Pancreas (tissue), 10 donors: ENCODE measurements at places on chromosomes 2 and 18. TPM values are rescaled to one million over a fixed set of nuclear protein-coding genes. Genes with fewer than 3 reads are reported as not detected.

- no peak for DNase-seq
These were observed 30.3 kb downstream of the TANC1 start for GRCh38 chr2:158998551-158999248.

GRCh38 chr2:234680688-234681619 lies 184.1 kb upstream of the ARL4C start:
- no peak for DNase-seq

DNA sequence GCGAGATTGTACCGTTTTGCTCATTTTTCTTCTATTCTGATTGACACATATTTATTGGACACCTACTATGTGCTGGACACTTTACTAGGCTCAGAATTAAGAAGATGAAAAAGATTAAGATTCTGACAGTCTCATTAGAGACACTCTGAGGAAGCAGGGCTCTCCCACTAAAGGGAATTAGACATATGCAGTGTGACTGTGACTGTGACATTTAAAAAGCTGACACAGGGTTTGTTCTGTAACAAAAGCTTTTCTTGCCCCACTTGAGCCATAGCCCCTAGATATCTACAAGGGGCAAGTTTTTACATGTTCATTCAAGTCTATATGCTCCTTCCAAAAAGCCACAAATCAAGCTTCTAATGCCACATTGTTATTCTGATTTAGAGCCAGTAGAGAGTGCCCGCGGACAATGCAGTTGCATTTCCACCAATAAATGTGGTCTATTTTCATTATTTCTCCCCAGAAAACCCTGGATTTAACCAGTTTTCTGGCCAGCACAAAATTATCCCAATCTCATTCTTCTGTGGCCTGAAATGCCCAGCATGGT lies 9.8 kb downstream of the ARHGAP25 start:
- no peak for DNase-seq

DNA sequence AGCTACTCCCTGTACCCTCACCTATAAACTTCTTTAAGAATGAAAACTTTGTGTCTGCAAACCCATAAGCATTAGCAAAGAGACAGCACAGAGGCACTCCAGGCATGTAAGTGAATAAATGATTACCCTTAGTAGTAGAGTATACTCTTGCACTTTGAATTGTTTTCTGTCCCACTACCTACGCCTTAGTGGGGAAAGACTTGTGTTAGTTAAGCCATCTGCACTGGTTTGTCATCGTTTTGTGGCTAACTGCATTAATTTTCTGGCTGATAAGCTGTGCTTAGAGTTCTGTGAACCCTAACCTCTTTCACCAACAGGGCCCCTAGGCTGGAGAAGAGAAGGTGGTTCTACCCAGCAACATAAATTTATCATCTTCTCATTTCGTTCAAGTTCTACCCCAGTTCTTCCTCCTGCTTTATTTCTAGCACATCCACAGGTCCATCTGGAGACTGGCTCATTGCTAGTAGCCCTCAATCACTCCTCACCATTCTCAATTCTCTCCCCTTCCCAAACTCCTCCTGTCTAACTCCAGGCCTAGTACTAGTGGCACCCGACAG lies 710 bp downstream of the LMAN2L start:
- no peak for DNase-seq

The TEX44 gene
- not detected for total RNA-seq

- DNase-seq = no peak
These were observed 23.3 kb downstream of the SPATS2L start for GRCh38 chr2:200329798-200330197.

- no peak for DNase-seq
These were observed 33.1 kb upstream of the MBP start for GRCh38 chr18:77165503-77166188.

DNA sequence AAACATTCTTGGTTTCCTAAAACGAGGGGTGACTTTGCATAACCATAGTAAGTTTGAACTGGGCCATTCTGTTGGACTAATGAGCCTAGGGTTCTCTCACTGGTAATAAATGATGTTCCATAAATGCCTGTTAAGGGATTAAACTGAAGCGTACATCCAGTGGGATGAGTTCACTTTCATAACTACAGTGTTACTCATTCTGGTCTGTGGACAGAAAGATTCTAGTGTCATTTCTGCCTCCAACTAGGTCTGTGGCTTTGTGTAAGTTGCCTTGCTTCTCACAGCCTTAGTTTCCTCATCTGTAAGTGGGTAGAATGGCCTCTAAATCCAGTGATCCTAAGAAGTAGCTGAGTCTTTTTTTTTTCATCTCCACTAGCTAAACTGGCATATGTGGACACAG lies 1860.6 kb upstream of the PIK3C3 start:
- DNase-seq = no peak

The SANBR gene
- 3.9 TPM for total RNA-seq

DNA sequence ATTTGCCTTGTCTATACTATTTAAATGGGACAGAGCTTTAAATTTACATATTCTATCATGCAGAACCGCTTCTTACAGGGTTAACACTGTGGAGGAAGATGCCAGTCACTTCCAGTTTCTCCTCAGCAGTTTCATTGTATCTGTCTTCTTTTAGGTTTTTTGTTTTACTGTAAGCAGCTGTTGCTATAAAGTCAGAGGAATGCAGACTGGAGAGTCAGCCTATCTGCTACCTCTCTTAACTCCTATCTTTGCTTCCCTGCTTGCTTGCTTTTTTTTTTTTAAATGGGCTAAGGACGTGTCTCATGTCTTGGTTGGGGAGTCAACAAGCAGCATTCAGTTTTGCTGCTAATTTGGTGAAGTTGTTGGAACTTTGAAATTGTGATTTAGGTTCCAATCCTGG lies 8.9 kb downstream of the EPC2 start:
- DNase-seq = no peak

DNA sequence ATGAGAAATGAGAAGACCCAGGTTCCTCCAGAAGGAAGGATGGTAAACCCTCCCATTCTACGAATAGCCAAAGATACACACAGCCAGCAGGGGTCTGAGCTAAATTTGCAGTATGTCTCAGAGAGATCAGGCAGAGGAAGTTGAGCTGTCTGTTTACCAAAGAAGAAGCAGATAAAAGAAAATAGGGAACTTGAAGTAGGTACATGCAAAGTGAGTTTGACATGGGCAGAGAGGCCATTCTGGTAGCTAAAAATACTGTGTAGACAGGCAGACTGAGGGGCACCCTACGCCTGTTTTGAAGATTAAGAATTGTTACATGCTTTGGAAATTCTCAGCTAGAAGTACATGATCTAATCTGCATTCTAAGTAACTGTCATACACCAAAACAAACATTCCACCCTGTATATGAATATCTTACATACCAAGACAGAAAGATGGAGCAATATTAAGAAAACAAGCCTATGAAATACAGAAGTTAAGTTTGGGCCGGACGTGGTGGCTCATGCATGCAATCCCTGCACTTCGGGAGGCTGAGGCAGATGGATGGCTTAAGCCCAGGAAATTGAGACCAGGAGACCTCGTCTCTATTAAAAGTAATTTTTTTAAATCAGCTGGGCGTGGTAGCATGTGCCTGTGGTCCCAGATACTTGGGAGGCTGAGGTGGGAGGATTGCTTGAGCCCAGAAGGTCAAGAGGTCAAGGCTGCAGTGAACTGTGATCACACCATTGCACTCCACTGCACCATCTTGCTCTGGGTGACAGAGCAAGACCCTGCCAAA lies 157.9 kb downstream of the ANKRD44 start:
- DNase-seq = no peak

The ACKR3 gene
- 12.0 TPM for total RNA-seq

- DNase-seq = no peak
These were observed 7.6 kb upstream of the PLB1 start for GRCh38 chr2:28488083-28488830.

DNA sequence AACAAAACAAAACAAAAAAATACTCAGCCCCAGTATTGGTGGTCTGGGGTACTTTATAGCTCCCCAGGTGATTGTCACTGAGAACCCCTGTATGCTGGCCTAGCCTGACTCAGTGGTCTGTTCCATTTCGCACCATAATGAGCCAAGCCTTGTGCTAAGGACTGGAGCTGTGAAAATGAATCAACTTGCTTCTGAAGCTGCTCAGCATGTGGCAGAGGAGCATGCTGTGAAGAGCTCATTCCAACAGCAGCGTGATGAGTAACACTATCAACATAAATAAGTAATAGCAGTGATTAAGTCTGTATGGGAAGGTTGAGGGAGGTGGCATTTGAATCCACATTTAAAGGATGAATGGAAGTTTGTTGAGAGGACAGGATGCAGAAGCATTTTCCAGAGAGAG lies 67.2 kb upstream of the ATL2 start:
- DNase-seq = no peak

The G6PC2 gene
- 16.3 TPM for total RNA-seq

GRCh38 chr2:88590998-88591613 lies 36.2 kb downstream of the EIF2AK3 start:
- DNase-seq = peak; percentile 38

- peak; percentile 67 for DNase-seq
These were observed 246.4 kb upstream of the PXDN start for GRCh38 chr2:1990724-1991123.

DNA sequence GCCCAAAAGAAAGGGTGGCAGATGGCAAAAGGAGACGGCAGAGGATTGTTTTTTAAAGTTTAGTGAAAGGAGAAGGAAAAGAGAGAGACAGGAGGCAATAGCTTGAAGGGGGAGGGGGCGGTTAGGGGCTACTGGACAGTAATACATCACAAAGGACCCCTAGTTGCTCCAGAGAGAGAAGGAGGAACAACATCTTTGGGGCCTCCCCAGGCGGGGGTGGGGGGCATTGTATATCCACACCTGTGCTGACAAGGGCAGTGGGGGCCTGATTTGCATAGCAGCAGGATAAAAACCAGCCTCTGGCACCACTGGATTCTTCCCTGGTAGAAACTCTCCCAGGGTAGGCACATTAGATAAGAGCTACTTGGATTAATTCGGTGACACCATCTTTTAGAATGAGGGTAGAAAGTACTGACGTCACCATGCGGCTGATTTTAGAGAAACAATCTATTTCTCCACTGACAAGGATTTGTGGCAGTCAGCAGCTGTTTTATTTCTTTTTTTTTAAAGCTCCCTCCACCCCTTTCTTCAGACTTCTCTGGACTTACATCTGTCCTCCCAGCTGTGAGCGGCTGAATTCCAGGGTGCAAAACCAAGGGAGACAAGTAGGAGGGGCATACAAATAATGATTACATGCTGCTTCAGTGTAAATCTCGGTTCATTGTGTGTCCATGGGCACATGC lies 199.8 kb upstream of the NRP2 start:
- no peak for DNase-seq
